Activated CD8-positive, alpha-beta T cell treated with anti-CD3 and anti-CD28 coated beads for 36 hours (primary cell): ENCODE measurements at places on chromosomes 12 and 14. TPM values are rescaled to one million over a fixed set of nuclear protein-coding genes. Genes with fewer than 3 reads are reported as not detected.

RERGL gene
- total RNA-seq: not detected

IPO8 gene
- total RNA-seq: 40.2 TPM

GRCh38 chr12:45191239-45191638, 24.7 kb upstream of the ANO6 start:
- no peak for DNase-seq

DNA sequence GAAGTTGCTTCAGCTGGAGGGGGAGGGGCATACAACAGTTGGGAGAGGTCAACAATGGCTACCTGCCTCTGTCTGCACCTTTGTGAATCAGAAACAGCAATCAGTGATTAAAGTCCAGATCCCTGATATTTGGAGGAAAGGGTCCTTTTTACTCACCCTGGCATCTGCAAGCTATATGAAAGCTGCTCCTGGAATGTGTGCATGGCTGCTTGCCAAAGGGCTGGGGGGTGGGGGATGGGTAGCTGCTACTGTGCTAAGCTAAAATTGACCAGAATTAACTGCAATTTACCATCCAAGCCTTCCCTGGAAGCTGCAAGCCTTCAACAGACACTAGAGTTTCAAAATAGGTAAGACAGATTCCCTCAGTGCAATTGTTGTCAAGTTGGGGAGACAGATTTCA, 13.5 kb upstream of the GTF2A1 start:
- no peak for DNase-seq

GLIPR1L1 gene
- not detected for total RNA-seq

- peak; percentile 63 for DNase-seq
These were observed 48.2 kb upstream of the PLXNC1 start for GRCh38 chr12:94100211-94100627.

- no peak for DNase-seq
These were observed 40.6 kb downstream of the HECTD1 start for GRCh38 chr14:31167032-31167431.

ACOT6 gene
- total RNA-seq: not detected

CCDC85C gene
- total RNA-seq: 7.9 TPM

DNA sequence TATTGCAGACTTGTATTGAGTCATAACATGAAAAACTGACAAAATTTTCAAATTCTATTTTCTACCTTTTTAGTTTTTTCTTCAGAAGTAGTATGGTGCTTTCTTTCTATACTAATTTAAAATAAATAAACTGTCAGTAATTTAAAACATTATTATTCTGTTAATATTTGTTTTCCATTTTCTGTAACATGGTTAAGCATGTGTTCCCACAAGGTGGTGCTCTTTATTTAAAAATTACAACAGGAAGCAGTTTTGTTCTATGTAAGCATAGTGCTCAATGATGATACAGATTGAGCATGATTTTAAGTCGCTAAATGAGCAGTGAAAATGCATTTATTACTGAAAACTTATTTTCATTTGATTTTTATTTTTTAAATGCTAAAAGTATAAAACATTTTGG, 114.6 kb downstream of the PPFIA2 start:
- no peak for DNase-seq

GRCh38 chr14:95133282-95133681, 24.0 kb downstream of the DICER1 start:
- DNase-seq: no peak

GRCh38 chr12:52815676-52816588, 2.0 kb upstream of the KRT4 start:
- DNase-seq: no peak

DNA sequence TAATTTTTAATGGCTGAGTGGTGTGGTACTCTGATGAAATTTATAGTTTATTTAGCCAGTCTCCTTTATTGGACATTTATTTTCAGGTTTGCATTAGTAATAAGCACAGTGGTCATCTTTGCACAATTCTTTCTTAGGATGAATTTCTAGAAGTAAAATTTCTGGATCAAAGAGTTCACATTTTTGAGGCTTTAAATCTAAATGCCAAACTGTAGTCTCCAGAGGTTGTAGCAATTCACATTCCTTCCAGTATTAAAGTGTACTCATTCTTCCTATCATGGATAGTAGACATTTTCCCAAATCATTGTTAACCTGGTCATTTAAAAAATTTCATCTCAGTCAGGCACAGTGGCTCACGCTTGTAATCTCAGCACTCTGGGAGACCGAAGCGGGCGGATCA, 24.8 kb downstream of the SLC39A9 start:
- no peak for DNase-seq

RASSF8 gene
- total RNA-seq: not detected

GRCh38 chr12:23472329-23472971, 477.0 kb downstream of the SOX5 start:
- no peak for DNase-seq

- DNase-seq: no peak
These were observed 6.2 kb downstream of the MDM1 start for GRCh38 chr12:68325966-68326365.

- no peak for DNase-seq
These were observed 92.5 kb downstream of the SSPN start for GRCh38 chr12:26287671-26288381.

- DNase-seq: no peak
These were observed 319.3 kb upstream of the SOX5 start for GRCh38 chr12:24268663-24269186.

- DNase-seq: peak; percentile 34
These were observed 7.0 kb downstream of the CDK2AP1 start for GRCh38 chr12:123264642-123265041.

TPH2 gene
- not detected for total RNA-seq
